ENCODE measurements at places on chromosomes 11 and 22. TPM values are rescaled to one million over a fixed set of nuclear protein-coding genes. Genes with fewer than 3 reads are reported as not detected.

DNA sequence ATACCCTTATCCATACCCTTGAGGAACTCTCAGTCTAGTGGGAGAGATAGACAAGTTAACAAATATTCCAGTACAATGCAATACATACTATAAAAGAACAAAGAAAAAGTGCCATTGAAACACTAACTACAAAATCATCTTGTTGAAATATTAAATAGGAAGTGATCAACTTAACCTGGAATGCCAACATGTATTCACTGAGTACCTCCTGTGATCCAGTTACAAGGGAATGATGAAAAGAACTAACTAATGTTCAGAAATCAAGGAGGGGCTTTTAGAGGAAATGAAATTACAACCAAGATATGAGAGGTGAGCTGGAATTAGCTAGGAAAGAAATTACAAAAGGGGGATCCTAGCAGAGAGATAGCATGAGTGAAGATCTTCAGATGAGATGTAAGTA lies 6.2 kb upstream of the FIBIN start:
- DNase-seq: no peak

GRCh38 chr22:22914726-22915669 lies 27.4 kb downstream of the IGLL5 start:
- DNase-seq: no peak

DNA sequence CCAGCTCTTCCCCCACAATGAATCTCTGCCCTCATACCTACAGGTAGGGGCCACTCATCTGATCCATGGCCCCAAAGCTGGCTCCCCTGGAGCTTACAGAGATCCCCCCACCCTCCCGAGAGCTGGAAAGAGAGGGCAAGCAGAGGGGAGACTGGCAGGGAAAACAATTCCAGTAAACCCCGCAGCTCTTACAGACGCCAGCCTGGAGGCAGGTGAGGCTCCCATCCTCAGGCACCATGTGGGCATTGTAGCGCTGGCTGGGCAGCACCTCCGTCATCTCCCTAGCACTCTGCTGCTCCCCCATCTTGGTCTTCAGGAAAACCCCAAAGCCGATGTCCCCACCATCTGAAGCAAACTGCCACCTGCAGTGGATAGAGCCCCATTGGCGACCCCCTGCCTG lies 14.1 kb downstream of the SEC14L4 start:
- no peak for DNase-seq

- no peak for DNase-seq
These were observed 105.8 kb upstream of the ARHGAP42 start for GRCh38 chr11:100581318-100581717.

GRCh38 chr22:24323695-24324094 lies 53.1 kb downstream of the SPECC1L start:
- peak; percentile 4 for DNase-seq

GRCh38 chr11:29265792-29266191 lies 751.0 kb downstream of the KCNA4 start:
- no peak for DNase-seq

- DNase-seq: no peak
These were observed 247.1 kb downstream of the MIAT start for GRCh38 chr22:26904483-26904882.

DNA sequence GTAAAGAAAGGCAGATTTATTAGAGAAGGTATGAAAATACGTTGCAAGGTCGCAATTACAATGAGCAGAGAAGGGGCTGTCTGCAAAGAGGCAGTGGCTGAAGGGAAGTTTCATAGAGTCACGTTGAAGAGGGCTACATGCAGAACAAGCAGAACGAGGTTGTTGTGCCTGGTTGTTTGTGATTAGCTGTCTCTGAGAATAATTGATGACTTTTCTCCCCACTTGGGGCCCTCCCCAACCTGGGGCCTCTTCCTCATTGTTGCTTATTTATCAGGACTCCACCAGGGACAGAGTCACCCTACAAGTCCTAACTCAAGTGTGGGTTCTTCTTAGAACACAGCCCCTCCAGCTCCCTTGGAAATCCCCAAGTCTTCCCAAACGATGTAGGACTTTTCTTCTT lies 29.1 kb downstream of the CSF2RB start:
- DNase-seq: no peak

DNA sequence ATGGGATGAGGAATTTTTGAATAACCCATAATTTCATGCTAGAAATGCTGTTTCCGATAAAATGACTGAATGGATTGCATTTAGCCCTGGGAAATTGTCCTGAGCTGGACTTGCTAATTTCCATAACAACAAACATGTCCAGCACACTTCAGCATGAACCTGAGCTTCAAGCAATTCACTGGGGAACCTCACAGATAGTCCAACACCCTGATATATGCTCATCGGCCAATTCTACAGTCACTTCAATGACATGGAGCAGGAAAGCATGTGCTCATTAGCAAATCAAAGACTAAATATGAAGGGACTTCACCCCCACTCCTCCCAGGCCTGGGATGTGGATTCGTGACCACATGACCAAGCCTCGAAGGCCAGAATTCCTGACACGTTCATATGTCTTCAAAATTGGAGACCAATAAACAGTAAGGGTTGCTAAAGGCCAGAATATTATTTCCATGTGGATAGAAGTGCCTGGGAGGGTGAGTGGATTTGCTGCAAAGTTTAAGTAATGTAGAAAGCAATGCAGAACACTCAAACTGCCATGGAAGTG lies 131.9 kb downstream of the SLC1A2 start:
- DNase-seq: no peak

Gene GRAMD4
- total RNA-seq: 30.2 TPM

Gene HEPN1
- not detected for total RNA-seq

Gene OR5P2
- not detected for total RNA-seq

Gene PIWIL4
- 0.22 TPM for total RNA-seq

Gene MB
- not detected for total RNA-seq

Gene CDON
- total RNA-seq: 4.9 TPM

Data from epithelial cell of proximal tubule (primary cell).